ENCODE measurements at places on chromosomes 16 and 17.

DNA sequence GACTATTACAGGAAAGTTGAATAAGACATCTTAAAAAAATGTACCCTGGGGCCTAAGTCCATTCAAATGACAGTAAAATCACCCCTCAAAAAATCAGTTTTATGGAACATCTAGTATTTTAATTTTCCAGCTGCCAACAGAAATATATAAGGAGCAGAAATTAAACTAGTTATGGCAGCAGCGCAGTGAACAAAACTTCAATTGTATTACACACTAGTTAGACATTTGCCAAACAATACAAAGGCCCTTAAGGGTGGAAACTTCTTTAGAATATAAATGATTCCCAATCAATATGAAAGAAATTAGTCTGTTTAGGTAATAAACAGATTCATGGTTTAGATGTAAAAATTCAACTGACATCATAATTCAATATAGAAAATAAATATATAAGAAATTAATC, 18.1 kb upstream of the RFFL start:
- peak; percentile 76 for DNase-seq

DNA sequence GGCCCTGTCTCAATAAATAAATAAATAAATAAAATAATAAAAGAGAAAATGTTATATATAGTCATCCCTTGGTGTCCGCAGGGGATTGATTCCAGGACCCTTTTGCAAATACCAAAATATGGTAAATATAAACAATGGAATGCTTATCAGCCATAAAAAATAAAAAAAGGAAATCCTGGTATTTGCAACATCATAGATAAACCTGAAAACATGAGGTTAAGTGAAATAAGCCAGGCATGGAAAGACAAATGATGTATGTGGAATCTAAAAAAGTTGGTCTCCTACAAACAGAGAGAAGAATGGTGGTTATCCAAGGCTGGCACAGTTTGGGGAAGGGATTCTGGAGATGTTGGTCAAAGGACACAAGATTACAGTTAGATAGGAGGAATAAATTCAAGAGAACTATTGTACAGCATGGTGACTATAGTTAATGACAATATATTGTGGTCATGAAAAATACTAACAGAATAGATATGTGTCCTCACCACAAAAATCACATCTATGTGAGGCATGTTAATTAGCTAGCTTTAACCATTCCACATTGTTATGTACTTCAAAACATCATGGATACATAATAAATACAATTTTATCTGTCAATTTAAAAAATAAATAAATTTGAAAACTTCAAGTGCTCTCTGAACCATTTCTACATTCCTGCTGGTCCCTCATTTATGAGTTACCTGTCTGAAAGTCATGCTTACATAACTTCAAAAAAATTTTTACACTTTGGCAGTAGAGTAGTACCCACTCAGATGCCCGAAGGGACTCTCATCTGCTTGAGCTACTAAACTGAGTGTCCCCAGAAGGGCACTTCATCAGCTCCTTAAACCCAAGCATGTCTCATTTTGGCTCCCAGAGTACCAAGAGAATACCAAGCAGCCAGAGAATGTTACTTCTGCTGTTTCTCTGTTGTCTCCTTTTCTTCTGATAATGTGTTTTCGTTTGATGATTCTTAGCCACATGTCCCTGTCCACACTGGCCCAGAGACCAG, 26.6 kb downstream of the N4BP1 start:
- DNase-seq, result no peak

DNA sequence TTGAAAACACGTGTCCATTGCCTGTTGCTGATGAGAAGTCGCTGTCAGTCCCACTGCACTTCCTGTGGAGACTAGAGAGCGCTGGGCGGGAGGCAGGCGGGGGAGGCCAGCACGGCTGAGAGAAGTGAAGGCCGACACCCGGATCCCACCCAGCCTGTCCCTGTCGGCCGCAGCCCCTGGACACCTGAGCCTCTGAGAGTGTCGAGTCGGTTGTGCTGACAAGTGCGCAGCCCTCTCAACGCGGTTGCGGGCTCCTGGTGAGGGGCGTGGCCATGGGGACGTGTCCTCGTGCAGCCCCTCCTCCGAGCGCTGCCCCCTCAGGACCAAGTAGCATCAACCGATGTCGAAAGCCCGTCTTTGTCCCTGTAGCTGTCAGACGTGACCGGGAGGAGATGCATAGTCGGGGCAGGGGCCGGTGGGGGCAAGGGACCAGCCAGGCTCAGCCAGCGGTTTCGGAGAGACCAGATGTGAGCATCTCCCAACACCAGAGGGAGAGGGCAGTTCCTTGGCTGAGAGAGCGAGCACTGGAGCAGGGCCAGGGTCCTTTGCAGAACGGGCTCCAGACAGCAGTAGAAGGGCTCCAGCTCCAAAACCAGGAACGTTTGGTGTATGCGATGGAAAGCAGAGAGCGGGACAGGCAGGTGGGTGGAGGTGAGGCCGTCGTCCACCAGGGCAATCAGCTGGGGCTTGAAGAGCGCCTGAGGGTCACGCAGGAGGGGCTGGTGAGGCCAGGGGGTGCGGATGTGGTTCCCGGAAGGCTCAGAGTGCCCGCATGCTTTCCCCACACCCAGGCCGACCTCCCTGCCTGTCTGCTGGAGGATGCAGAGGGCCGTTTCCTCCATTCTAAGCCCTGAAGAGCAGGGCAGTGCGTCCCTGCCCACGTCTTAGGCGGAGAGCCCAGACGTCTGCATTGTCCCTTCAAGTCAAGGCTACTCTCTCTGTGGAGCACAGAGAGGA, 43.3 kb upstream of the CHMP6 start:
- DNase-seq, result no peak

GRCh38 chr17:68205251-68205807, 42.5 kb upstream of the AMZ2 start:
- DNase-seq, result peak; percentile 95

DNA sequence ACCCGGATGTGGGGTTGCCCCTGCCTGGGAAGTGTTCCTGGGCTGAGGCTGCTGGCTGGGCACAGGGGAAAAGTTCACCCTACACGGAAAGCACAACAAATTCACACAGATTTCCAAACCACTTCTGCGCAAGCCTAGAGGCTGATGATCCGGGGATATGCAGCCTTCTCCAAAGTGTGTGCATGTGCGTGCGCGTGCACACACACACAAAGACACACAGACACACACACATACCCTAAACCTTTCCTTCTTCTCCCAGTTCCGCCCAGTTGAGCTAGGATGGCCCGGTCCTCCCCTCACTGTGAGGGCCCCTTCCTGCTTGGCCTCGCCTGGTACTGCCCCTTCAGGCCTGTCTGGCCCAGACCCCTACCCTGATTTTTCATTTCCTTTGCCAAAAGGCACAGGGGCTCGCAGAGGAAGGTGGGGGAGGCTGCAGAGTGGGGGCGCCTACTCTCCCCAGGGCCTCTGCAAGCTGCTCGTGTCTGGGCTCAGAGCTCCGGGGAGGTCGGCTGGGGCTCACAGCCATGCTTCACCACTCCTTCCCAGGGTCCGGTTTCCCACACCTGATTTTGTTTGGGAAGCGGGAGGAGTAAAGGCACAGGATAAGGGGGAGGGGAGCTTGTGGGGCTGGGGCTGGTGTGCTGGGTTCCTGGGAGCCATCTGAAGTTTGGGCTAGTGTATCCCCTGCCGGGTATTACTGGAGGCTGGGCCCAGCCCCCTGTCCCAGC, 144.7 kb downstream of the ENGASE start:
- no peak for DNase-seq

GRCh38 chr17:51128076-51128475, 7.4 kb upstream of the SPAG9 start:
- DNase-seq, result no peak

DNA sequence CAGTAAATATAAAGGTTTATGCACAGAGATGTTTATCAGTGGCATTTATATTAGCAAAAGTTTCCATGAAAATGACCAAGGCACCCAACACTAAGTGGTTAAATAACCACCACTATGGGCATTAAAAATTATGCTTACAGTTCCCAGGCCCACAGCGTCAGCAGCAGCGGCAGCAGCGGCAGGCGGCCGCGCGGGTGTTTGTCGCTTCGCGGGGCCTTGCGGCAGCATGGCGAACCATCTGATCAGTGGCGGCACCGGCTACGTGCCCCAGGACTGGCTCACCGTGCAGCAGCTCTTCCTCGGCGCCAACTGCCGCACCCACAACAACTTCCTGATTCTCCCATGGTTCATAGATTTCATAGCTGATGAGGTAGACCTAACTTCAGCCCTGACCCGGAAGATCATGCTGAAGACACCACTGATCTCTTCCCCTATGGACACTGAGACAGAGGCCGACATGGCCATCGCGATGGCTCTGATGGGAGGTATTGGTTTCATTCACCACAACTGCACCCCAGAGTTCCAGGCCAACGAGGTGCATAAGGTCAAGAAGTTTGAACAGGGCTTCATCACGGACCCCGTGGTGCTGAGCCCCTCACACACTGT, 71.0 kb downstream of the GRIN2A start:
- DNase-seq, result no peak

GRCh38 chr17:40323391-40324381, 14.7 kb downstream of the RARA start:
- DNase-seq, result no peak

DNA sequence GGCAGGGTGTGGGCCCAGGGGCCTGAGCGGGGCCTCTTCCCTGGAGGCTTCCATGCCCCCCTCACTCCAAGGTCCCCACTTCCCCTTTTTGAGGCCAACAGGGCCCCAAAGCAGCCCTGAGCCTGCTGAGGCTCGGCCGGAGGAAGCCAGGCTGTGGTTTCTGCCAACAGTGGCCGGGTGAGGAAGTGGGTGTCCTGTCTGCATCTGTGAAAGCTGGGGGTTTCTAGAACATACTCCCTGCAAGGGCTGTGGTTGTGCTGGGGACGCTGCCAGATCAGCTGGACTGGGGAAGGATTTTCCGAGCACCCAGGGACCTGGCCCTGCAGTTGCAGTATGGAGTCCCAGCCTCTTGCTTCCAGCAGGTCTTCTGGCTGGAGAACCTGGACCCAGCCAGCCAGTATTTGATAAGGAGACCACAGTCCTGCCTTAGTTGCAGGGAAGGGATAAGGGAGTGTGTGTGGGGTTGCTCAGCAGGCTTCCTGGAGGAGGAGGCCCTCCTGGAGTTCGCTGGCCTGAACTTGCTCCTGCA, 15.7 kb downstream of the ADCY7 start:
- peak; percentile 76 for DNase-seq

DNA sequence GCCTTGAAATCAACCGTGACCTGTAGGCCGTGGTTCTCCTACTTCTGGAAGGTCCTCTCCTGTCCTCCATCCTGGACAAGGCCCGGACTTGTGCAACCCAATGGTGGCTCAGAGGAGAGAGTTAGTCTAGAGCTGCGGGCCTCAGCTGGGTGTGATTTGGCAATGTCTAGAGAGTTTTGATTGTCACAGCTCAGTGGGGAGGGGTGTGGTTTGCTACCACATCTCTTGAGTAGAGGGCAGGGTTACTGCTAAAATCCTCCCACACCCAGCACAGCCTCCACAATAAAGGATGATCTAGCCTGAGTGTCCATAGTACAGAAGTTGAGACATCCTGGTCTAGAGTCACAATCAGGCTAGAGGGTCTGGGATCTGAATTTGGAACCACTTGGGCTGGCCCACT, 40.3 kb downstream of the MYH13 start:
- DNase-seq, result no peak

- DNase-seq, result no peak
Observed at GRCh38 chr17:967122-967521, 12.5 kb downstream of the NXN start.

All from globus pallidus (tissue), 1 donor.